ENCODE measurements at places on chromosomes 13 and 19.

DNA sequence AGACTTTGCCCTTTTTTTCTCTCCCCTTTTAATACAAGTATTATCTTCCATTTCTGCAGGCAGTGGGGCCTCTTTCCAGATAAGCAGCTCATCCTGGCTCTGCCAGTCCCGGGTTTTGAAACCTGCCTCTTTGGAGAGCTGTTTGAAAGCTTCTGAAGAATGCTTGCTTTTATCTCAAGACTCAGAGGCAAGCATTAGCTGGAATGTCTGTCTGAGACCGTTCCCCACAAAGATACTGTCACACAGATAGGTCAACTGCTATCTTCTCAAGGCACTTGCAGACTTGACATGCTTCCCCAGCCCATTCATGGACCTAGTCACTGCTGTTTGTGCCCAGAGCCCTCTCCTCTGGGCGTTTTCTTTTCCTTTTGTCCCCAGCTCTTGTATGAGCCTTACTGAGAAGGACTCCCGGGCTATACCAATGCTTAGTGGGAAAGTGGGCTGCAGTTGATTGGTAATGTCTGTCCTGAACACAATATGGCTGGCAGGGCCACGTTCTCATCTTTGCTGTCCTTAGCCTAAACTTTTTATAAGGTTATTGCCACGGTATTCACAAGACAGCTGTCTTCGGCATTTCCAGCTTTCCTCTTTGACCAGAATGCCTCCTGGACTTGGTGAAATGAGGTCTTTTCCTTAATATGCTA lies 13.4 kb downstream of the SERP2 start:
- DNase-seq = no peak

- DNase-seq = no peak
Measured at GRCh38 chr13:97435323-97435722, 1.4 kb downstream of the RAP2A start.

DNA sequence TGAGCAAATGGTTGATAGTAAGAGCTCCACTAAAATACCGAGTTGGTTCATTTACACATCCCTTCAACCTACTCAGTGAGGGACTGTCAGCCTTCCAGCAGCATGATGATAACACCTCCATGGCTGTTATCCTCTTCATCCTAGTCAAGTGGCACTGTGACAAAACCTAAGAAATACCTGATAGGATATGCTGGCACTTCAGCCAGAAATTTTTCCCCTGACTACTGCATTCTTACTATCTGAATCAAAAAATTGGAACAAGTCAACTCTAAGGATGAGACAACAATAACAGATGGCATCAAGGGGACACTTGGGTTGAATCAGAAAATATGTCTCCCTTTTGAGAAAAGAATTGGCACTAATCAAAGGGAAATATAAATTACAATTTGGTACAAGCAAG lies 193.9 kb downstream of the KCTD12 start:
- no peak for DNase-seq

GRCh38 chr19:55468054-55468393 lies 3.5 kb upstream of the C19orf85 start:
- DNase-seq = no peak

DNA sequence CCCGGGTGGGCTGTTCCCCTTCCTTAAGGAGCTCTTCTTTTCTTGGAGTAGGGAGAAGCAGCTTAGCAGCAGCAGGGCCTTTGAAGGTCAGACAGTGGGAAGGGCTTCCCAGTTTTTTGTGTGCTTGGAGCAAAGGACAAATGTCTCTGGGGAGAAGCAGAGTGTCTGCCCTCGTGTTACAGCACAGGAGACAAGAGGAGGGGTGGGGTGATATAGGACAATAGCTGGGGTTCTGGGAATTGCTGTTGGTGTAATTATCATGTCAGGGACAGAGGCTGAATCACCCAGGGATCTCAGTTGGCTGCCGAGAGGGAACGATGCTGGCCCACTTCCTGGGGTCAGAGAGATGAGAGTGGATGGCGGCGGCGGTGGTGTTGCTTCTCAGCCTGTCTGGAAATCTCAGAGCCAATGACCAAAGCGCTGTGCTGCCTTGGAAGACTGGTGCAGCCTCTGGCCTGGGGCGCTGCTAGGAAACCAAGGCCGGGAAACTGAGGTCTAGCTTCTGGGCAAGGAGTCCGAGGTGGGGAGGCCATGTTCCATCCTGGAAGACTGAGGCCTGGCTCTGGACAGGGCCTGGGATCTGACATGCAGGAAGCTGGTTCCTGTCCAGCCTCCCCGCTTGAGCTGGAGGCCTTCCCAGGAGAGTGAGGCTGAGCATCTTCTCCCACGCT lies 1.2 kb downstream of the INAFM1 start:
- DNase-seq = no peak

DNA sequence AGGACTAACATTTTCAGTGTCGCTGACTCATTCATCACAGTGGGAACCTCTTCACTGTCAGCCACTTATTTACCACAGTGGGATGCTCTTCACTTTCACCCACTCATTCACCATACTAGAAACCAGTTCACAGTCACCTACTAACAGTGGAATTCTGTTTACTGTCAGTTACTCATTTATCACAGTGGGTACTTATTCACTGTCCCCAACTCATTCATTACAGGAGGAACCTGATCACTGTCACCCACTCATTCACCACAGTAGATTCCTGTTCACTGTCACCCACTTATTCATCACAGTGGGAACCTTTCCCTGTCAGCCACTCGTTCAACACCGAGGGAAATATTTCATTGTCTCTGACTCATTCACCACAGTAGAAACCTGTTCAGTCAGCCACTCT lies 10.1 kb upstream of the ZNF85 start:
- DNase-seq = no peak

- DNase-seq = peak; percentile 75
Measured at GRCh38 chr19:51799034-51799773, 4.2 kb downstream of the FPR3 start.

DNA sequence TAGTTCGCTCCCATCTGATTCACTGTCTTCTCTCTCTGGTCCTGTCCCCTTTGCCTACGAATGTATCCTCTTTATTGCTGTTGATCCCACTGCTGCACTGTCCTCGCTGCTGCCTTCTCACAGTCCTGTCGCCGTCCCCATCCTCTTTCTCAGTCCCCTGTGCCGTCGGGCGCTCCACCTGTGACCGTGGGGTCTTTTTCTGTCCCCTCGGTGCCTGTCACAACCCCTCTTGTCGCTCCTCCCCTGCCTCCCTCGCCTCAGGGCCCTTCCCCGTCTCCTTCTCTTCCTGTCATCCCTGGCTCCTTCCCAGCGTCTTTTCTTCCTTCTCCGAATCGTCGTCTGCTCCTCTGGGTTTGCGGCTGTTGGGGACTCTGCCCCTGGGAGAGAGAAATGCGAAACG lies 32.3 kb downstream of the SYT3 start:
- DNase-seq = no peak

GRCh38 chr19:30208436-30209060 lies 163.6 kb upstream of the ZNF536 start:
- no peak for DNase-seq

GRCh38 chr19:3504735-3505134 lies 1.4 kb upstream of the FZR1 start:
- no peak for DNase-seq

DNA sequence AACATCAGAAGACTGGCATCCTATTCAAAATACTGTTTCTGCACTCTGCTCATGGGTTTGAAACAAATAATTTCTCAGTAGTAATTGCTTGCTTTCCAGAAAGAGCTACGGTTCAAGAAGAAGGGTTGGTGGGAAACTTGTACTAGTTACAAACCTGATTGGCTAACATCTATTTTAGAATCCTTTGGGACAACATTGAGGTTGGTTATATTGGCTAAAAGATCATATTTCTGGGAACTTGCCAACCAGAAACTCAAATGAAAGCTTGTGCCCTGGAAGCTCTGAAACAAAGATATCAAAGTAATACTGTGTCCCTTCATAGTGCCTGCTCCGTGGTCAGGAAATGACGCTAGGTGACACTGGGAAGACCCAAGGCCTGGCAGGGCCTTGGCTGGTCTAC lies 141.7 kb downstream of the LACC1 start:
- no peak for DNase-seq

DNA sequence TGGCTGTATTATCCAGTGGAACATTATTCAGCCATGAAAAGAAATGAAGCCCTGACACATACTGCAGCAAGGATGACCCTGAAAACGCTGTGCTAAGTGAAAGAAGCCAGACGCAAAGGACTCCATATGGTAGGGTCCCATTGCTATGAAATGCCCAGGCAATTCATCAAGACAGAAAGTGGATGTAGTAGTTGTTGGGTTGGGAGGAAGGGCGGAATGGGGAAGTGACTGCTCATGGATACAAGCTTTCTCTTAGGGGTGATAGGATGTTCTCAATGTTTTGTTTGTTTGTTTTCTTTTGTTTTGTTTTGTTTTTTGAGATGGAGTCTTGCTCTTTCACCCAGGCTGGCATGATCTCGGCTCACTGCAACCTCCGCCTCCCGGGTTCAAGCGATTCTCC lies 11.1 kb upstream of the CEACAM16 start:
- no peak for DNase-seq

DNA sequence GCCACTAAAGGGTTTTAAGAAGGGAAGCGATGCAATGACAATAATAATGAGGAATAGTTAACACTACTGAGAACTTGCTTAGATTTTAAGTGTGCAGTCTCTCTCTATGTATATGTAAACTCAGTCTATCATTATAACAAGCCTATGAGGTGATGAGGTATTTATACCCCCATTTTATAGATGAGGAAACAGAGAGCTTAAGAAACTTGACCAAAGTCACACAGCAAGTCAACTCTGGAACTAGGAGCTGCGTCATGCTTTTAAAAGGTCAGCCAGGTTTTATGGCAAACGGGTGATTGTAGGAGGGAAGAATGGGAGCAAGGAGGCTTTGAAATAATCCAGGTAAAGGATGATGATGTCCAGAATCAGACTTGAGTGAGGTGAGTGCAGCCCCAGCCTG lies 103.4 kb downstream of the TM9SF2 start:
- no peak for DNase-seq

DNA sequence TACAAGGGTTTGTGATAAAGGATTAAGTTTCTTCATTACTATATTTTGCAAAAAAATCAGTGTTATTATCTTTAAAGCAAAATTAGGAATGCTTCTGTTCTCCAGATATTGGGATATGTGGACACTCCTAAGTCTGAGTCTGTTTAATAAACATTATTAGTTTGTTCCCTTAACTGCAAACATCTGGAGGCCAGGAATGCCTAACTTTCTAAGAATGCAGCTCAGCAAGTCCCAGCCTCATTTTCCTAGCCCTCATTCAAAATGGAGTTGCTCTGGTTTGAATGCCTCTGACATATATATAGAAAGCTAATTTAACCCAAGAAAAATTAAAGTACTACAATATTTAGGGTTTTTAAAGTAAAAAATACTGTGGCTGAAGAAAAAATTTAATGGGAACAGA lies 33.6 kb upstream of the EDNRB start:
- no peak for DNase-seq

- DNase-seq = no peak
Measured at GRCh38 chr19:32302778-32303177, 42.6 kb upstream of the ZNF507 start.

DNA sequence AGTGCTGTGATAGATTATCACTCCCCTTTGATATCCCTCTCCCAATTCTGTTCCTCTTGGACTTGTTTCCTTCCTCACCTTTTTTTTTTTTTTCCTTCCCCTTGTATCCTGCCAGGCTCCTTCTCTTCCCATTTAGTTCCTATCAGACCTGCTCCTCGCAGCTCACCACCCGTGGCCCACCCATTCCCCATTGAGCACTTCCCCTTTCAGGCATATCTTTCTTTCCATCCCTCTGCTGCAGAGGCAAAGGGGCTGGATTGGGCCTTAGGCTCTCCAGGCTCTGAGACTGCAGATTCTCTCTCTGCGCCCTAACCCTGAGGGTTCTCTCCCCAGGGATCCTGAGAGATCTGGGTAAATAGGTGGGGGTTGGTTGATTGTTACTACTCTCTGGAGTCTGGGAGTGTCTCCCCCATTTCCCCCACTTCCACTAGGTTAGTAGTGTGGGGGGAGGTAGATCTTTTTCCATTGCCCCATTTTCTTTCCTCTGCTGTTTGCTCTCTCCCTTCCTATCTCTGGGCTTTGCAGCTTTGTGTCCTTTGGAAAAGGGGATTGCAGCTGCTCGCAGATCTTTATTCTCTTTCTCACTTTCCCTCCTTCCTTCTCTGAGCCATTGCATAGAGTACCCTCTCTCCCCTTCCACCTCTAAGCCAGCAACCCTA lies 2.3 kb downstream of the ARHGAP35 start:
- DNase-seq = no peak

GRCh38 chr19:39168258-39169142 lies 28.3 kb upstream of the NCCRP1 start:
- DNase-seq = no peak

DNA sequence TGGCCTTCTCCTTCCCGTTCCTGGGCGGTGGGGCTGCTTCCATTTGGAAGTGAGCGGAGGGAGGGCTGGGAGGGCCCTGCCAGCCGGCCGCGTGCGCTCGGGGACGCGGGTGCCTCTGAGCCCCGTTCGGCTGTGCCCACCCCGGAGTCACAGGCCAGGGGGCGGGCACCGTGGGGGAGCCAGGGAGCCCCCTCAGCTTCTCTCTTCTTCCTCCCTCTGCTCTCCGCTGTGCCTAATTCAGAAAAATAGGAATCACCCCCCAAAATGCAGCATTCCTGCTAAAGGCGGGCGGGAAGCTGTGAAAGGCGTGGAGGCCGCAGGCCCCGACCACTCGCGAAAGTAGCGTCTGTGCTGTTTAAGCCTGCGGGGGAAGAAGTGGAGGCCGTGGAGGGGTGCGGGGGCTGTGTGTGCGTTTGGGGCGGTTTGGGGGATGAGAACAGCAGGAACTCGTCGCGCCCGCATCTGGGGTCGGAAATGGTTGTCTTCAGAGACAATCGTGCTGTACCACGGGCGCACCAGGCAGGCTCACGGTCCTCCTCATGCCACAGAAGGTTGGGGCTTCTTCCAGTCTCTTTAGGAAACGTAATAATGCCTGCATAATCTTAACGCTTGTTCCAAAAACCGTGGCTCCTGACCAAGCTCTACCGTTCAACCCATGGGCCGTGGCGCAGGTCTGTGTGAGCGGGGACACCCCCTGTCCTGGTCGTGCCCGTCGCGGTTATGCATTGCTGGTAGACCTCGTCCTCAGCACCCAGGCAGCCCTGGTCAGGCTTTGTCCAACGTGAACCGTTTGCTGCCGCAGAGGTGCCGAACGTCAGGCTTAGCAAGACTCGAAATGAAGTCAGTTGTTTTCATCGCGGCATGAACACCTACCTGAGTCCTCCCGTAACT lies 110.4 kb upstream of the SOX1 start:
- no peak for DNase-seq

GRCh38 chr13:44267980-44268379 lies 105.6 kb upstream of the SERP2 start:
- DNase-seq = no peak

DNA sequence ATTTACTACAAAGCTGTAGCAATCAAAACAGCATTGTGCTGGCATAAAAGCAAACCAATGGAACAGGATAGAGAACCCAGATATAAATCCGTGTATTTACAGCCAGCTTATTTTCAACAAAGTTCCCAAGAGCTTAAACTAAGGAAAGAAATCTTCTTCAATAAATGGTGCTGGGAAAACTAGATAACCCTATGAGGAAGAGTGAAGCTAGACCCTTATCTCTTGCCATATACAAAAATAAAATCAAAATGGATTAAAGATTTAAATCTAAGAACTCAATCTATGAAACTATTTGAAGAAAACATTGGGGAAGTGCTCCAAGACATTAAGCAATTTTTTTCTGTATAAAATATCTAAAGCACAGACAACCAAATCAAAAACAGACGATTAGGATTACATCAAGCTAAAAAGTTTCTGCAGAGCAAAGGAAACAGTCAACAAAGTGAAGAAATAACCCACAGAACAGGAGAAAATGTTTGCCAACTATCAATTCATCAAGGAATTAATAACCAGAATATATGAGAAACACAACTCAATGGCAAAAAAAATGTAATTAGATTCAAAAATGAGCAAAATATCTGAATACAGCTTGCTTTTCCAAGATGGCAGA lies 480.7 kb downstream of the LMO7 start:
- no peak for DNase-seq

Measured in SW 1271 (cell line).